Caco-2 (cell line): ENCODE measurements at places on chromosomes 13 and 19.

DNA sequence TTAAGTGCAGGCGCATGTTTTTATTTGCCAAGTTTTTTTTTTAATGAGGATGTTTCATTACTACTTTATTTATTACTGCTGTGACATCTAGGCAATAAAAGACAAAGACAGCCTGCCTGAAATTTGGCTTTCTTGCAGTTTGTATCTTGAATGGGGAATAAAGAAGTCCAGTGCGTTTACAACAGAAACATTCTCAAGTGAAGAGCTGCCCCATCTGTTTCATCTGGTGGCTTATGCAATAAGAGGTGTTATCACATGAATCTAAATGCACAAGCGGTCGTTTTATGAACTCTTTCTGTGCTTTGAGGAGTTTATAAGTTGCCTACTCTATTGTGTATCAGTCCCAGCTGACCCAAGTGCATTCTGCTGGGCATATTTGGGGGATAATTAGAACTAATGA lies 12.6 kb upstream of the MAB21L1 start:
- DNase-seq: no peak

GRCh38 chr13:24900507-24900906 lies 136.5 kb downstream of the RNF17 start:
- DNase-seq: no peak

GRCh38 chr13:69291292-69291906 lies 816.2 kb upstream of the ATXN8OS start:
- DNase-seq: no peak

- no peak for DNase-seq
Measured at GRCh38 chr13:34030782-34031181, 212.8 kb downstream of the RFC3 start.

GRCh38 chr19:3721887-3722442 lies 13.8 kb downstream of the TJP3 start:
- DNase-seq: no peak

DNA sequence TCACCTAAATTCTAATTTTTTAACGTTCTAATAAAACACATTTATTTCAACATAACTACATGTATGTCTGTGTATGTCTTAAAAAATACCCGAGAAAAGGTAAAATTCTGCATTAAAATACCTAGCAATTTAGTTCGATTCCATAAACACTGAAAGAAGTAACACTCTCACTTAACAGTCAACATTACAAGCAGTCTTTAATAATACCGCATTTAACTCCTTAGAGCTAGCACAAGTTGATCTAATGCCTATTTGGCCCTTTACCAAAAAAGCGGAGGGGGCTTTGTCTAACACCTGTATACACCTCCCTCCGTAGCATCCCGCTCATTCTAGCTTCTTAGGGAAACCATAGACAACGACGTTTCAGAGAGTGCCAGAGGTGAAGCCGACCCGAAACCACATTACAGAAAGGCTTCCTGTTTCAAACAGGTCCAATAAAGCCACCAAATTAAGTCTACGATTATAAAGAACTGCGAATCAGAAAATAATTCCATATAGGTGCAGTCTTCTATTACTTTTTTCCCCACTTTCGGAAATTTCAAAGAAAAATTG lies 1.2 kb downstream of the SPART start:
- DNase-seq: no peak

GRCh38 chr13:69619651-69620050 lies 488.0 kb upstream of the ATXN8OS start:
- DNase-seq: no peak
